Naive B cell (primary cell): ENCODE measurements at places on chromosomes 7 and 10.

GRCh38 chr10:21021843-21022594 lies 124.9 kb upstream of the NEBL start:
- no peak for DNase-seq

DNA sequence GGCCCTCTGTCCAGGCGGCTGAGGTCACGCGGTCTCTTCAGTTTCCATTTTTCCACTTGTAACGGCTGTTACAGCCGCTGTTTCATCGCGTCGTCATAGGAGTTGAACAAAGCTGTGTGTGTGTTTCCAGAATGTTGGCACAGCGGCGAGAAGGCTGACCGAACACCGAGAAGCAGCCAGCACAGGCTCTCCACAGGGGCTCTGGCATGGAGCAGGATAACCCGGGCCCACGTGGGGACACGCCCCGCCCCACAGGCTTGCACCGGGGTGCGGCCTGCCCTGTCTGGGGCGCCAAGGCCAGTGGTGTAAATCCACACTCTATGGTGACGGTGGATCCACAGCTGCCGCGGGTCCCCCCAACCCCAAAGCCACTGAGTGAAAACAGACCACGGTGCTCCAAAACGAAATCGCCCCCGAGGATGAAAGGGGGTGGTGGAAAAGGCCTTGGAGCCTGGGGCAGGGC lies 448.2 kb downstream of the DNAJB6 start:
- DNase-seq: no peak

DNA sequence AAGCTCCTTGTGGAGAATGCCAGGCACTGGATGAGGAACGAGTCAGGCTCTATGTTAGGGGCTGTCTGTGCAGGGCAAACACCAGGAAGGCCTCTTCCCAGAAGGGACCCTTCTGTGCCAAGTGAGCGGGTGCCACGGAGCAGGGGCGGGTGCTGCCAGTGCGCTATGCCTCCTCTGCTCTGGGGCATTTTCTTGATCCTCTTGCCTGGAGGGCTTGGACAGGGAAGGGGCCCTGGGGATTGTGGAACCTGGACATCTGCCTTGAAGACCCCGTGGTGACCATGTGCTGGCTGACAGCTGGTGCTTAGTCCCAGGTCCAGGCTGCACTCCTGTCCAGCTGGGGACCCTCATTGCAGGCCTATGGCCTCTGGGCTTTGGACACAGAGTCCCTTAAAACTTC lies 15.4 kb upstream of the TBRG4 start:
- DNase-seq: no peak

DNA sequence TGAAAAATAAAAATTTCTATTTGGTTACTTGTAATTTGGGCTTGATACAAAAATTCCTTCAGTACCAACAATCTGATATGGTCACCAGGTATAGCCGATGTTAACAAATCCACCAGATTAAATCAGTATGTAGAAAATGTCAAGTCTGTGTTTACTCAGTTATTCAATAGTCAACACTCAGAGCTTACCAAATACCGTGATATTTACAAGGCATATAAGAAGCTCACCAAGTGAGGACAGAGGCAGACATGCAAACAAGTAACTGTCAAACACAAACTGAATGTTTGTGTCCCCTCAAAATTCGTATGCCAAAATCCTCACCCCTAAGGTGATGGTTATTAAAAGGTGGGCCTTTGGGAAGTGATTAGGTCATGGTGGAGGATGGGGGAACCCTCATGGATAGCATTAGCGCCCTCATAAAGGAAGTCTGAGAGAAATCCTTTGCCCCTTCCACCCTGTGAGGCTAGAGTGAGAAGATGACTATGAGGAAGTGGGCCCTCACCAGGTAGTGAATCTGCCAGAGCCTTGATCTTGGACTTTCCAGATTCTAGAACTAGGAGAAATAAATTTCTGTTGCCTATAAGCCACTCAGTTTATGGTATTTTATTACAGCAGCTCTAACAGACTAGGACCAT lies 63.1 kb downstream of the TES start:
- no peak for DNase-seq

- no peak for DNase-seq
These were observed 57.8 kb downstream of the GAD2 start for GRCh38 chr10:26274391-26274790.

DNA sequence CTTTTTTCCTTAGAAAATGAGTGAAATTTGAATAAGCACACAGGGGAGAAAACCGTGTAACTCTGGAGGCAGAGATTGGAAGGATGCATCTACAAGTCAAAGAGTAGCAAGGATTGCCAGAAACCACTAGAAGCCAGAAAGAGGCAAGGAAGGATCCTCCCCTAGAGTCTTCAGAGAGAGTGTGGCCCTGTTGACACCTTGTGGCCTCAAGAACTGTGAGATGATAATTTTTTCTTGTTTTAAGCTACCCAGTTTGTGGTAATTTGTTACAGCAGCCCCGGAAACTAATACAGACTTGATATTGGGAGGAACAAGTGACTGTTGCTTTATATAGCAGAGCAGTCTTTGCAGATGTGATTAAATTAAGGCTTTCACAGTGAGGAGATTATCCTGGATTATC lies 3.6 kb upstream of the GIMAP7 start:
- DNase-seq: no peak

DNA sequence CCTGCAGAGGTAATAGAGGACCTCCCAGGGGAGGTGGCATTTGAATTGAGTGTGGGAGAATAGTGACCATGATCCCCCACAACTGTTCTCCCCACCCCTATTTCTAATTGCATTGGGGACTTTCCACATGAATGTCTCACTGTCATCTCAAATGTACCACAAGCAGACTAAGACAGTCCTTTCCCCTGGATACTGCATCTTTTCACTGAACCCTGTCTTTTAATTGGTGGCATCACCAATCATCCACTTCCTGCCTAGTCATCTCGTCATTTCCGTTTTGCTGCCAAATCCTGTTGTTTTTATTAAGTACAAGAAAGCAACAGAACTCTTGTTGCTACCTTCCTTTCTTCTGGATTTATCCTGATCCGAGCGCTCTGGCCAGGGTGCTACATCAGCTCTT lies 120.3 kb downstream of the NRP1 start:
- no peak for DNase-seq

- no peak for DNase-seq
These were observed 283.1 kb upstream of the KAT6B start for GRCh38 chr10:74543276-74543675.

DNA sequence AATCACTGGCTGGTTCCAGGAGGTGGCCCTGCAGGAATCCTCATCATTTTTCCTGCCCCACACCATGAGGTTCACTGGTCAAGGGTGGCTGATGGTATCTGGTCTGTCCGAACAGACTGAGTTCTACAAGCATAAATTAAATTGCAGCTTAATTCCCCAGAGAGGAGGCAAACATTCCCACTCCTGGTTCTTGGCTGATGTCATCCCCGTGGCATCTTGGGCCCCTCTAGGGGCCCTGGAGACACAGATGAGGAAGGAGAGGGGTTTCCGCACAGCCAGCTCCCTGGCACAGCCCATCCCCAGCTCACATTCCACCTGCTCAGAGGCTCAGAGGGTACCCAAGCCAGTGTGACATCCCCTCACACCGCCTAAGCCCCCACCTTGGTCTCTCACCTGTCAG lies 5.3 kb upstream of the KLRG2 start:
- DNase-seq: no peak

GRCh38 chr7:133511252-133511651 lies 258.4 kb downstream of the EXOC4 start:
- DNase-seq: no peak

- DNase-seq: no peak
These were observed 83.0 kb downstream of the PARD3 start for GRCh38 chr10:34731885-34732701.

DNA sequence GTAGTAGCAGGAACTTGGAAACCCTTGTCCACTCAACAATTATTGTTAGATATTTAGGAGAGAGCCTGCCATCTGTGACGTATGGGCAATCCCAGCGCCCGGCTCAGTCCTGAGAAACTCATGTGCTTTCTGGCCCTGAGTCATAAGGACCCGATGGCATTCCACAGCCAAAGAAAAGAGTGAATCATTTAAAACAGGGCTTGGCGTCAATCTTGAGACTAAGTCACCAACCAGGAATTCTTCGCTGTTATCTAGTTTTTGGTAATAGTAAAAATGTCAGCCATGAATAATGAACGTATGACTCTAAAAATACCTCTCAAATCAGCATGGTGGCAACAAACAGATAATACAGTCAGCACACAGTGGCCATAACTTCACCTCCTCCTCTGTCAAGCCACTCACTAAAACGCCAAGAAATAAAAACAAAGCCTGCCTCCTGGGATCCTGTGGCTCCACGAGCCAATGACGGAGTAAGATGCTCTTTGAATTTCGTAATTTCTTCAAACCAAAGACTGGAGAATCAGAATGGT lies 140.8 kb downstream of the ADAM12 start:
- DNase-seq: no peak

GRCh38 chr7:133618970-133619369 lies 366.1 kb downstream of the EXOC4 start:
- DNase-seq: no peak

DNA sequence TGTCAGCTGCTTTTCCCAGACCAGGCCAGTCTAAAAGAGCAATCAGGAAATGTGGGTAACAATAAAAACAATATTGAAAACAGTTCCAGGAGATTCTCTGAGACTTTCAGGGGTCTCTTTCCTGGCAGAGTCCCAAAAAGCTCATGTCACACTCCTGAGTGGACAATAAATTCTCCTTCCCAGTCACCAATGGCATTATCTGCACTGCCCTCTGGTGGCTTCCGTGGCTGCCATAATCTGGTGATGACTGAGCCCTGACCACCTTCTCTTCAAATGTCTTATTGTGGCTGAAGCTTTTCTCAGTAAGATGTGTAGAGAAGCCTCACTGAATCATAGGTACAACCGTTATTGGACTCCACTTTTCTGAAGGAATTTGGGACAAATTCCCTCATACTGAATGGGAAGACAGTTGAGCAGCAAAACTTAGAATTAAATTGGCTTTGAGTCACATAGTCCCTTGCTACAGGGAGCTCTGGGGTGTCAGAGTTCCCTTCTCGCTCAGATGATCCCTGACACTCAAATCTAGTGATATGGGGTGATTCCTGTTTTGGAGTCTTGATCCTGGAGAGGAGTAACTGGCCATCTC lies 24.4 kb upstream of the ASAH2 start:
- peak; percentile 25 for DNase-seq

GRCh38 chr7:19062216-19062615 lies 55.2 kb downstream of the TWIST1 start:
- no peak for DNase-seq

DNA sequence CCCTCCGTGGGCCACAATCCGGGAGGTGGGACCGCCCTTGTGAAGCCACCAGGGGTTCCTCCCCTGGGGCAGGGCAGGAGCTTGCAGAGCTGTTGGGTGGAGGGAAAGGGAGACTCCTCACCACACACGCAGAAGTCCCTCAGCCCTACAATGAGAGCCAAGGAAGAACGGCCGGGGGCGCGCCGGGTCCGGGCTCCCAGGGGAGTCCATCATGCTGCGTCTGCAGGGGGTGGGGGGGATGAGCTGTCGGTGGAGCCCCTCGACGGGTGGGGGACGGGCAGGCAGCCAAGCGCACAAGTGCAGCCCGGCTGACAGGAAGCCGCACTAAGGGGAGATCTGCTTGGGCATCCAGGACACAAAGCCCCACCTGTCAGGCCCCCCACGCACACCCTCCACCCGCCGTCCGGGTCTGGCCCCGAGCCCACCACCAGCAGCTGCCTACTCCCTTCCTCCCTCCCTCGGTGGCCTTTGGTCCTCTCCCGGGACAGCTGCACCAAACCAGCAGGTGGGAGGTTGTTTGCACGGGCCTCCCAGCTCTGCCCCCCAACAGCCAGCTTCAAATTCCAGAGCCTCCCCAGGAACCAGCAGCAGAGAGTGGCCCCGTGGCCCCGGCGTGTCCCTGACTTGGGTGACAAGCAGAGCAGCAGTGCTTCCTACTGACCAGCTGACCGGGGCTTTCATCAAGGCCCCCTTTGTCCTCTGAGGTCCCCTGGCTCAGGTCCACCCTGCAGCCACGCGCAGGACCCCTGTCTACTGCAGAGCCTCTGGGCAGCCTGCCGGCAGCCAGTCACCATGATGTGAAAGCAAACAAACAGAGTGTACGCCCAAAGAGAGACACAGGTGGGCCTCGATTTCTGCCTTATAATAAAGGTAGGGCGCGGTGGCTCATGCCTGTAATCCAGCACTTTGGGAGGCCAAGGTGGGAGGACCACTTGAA lies 50.3 kb downstream of the HIP1 start:
- peak; percentile 64 for DNase-seq

DNA sequence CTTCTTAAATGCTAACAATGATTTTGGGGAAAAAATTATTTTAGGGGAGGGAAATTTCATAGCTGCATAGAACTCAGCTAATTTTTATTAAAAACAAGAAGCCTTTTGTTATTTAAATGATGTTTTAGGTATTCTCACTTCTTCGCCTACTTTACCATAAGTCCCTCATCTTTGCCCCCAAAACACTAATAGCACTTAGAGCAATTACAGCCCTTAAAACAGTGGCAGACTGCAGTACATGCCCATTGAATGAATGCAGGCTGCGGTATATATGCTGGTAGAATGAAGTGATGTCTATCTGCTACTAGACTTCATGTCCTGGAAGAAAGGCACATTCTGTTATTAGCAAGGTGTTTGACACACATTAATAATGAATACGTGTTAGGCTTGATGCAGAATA lies 2.9 kb upstream of the SPAG6 start:
- DNase-seq: no peak

- DNase-seq: no peak
These were observed 77.8 kb upstream of the PPIF start for GRCh38 chr10:79269443-79269842.

- no peak for DNase-seq
These were observed 52.8 kb downstream of the CPEB3 start for GRCh38 chr10:92238054-92238585.

DNA sequence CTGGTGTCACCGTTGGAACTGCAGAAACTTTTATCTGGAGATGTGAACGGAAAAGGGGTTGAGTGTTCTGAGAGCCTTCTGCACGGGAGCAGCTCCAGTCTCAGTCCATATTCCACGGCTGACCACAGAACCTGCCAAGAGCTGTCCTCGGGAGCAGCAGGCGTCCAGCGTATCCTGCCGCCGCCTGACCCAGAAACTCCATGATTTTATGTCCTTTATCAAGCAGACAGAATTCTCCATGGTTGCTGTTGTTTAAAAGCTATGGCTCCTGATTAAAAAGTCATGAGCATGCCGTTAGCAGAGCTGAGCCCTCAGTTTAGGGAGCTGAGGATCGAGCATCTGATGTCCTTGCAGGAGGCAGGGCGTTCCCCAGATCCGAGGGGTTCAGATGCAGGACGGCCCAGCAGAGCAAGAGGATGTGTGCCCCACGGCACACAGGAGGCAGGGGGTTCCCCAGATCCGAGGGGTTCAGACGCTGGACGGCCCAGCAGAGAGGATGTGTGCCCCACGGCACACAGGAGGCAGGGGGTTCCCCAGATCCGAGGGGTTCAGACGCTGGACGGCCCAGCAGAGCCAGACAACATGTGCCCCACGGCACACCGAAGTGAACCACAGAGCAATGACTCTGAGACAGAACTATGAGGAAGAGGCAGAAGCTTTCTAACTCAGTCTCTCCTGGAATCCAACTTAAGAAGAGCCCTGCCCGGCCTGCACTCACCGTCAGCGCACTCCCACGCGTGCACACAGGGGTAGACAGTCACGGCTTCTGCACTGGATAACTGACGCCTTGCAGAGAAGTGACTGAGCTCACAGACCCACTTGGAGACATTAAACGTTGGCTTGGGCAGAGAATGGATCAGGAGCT lies 96.4 kb downstream of the WDR37 start:
- DNase-seq: no peak

- peak; percentile 5 for DNase-seq
These were observed 30.9 kb downstream of the AGR3 start for GRCh38 chr7:16850614-16851466.

- DNase-seq: no peak
These were observed 15.9 kb upstream of the FAM171A1 start for GRCh38 chr10:15387021-15387420.

GRCh38 chr7:98909487-98909886 lies 31.2 kb downstream of the TRRAP start:
- no peak for DNase-seq

- DNase-seq: peak; percentile 58
These were observed 1.2 kb upstream of the PFKFB3 start for GRCh38 chr10:6201516-6201975.
